T-helper 1 cell (primary cell): ENCODE measurements at places on chromosomes 2 and 18.

DNA sequence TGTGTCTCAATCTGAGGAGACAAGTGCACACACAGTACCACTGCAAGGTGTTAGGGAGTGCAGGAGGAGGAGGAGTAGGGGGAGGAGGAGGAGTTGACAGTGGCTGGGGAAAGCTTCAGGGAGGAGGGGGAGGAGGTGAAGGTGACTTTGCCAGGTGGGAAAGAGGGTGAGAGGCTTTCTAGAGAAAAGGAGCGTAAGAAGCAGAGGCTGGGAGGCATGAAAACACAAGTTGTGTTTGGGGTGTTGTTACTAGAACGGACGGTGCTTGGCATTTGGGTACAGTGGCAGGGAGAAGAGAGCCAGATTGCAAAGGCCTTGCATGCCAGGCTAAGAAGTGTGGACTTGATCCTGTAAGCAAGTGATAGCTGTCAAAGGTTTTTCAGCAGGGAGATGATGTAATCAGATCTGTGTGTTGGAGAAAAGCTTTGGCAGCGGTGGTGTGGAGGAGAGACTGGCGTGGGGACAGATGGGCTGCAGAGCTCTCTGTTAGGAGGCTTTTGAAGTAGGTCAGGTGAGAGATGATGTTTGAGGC, 16.2 kb downstream of the TANC1 start:
- DNase-seq, result no peak

GRCh38 chr18:63312019-63312409, 7.6 kb downstream of the BCL2 start:
- no peak for DNase-seq

DNA sequence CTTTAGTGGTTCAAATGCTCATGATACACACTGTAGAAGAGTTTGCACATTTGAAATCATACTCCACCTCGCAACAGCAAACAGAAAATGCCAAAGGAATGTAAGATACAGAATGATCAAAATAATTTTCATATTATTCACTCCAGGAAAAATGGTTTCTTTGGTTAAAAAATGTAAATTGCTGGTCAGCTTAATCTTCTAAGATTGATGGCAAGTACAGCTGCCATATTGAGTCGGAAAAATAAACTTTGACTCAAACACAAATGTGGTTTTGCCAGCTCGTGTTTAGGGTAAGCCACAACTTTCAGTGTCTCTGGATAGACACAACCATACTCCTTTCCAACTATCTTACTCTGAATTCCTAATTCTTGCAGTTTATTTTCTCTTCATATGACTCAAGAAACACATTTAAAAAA, 154.9 kb upstream of the SMIM21 start:
- no peak for DNase-seq

DNA sequence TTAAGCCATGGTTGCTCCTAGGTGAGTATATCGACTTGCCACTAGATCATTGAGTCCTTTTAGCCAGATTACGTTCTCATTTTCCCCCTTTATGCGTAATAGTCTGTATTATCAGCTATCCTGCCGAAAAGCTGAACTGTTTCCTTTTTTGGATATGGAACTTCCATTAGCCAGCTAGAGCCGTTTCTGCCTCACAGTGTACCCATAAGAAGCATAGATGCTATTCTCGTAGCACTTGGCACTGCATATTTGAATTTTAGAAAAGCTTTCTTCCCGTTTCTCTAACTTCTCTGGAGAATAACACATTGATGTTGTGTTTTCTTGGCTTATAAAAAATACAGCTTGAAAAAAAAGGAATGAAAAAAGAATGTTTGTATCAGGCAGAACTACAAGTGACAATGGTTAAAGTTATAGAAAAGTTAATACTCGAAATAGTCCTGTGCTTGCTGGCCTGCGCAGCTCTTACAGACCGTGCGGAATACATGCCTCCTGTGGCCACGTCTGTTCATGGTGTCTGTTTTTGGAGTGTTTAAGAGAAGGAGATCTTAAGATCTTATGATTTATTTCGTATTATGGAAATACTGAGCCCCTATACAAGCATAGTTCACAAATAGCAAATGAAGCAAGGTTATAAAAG, 710 bp downstream of the DUSP19 start:
- DNase-seq, result no peak

DNA sequence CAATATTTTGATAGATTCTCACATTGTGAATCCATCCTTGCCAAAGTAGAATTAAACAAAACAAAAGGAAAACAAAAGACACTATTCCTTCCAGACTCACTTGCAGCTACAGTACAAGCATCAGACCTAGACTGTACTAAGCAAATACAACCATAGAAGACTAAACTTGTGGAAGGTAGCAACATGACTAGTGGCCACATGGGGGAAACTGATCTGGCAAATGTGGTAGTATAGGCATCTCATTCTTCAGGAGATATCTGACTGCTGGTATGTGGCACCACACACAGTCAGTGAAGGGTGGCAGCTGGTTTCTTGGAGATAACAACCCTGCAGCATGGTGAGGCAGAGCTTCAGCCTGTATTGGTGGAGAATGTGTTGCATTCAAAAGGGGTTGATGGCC, 81.0 kb upstream of the ACVR2A start:
- DNase-seq, result no peak
